ENCODE measurements at places on chromosomes 16 and 17. TPM values are rescaled to one million over a fixed set of nuclear protein-coding genes. Genes with fewer than 3 reads are reported as not detected.

- no peaks in the 10 kb centered on the region for H3K27me3 ChIP-seq
- H3K27ac ChIP-seq, result no peak overlapping the region
- H3K4me1 ChIP-seq, result no peaks in the 10 kb centered on the region
- no peaks in the 10 kb centered on the region for H3K36me3 ChIP-seq
- H3K4me3 ChIP-seq, result no peak overlapping the region
Observed at GRCh38 chr17:50295021-50295420, 20.8 kb downstream of the TMEM92 start.

- no peaks in the 10 kb centered on the region for H3K36me3 ChIP-seq
- DNase-seq, result no peak
- no peak overlapping the region for H3K27ac ChIP-seq
- no peaks in the 10 kb centered on the region for H3K4me1 ChIP-seq
Observed at GRCh38 chr17:46262271-46262670, 32.7 kb upstream of the LRRC37A start.

C16orf95 gene
- total RNA-seq, result 3.5 TPM

PLD6 gene
- 1.8 TPM for total RNA-seq

- H3K36me3 ChIP-seq, result no peaks in the 10 kb centered on the region
- peak within 1 kb of the TSS; percentile 72 for H3K4me3 ChIP-seq
- no peak within 1 kb of the TSS for H3K27ac ChIP-seq
- no peaks in the 10 kb centered on the region for H3K4me1 ChIP-seq
- peak; percentile 90 for DNase-seq
Observed at GRCh38 chr17:28405632-28406472, at the start of gene SLC46A1. TSS of gene SLC46A1 (minus strand) at chr17:28406212. CDS start at chr17:28406114, 98 bp downstream.

CCL17 gene
- total RNA-seq, result not detected
